ENCODE measurements at places on chromosomes 1 and 21.
A peak's percentile ranks its signal among the peaks of the same experiment; 100 is the strongest.

- H3K27ac ChIP-seq = no peak overlapping the region
- DNase-seq = no peak
- H3K4me1 ChIP-seq = no peaks in the 10 kb centered on the region
- H3K36me3 ChIP-seq = no peaks in the 10 kb centered on the region
- no peak overlapping the region for H3K4me3 ChIP-seq
These were observed 42.3 kb downstream of the STYXL2 start for GRCh38 chr1:167136191-167136614.

DNA sequence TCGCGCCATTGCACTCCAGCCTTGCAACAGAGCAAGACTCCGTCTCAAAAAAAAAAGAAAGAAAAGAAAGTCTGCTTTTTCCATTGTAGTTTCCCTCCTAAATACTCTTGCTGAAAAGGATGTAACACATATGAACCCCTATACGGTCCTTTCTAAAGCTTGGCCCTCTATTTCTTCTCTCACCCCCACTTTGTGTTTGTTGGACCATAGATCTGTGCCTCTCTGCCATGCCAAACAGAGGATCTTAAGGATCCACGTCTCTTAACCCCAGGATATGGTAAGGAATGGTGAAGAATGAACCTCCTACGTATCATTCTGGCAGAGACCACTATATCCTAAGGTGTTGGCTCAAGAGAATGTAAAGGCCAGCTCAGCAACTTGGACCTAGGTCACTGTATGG lies 18.7 kb upstream of the LAX1 start:
- H3K4me1 ChIP-seq = peaks cover 21% of the 10 kb centered on the region
- H3K4me3 ChIP-seq = no peak overlapping the region
- H3K36me3 ChIP-seq = peaks cover 1% of the 10 kb centered on the region
- H3K27ac ChIP-seq = no peak overlapping the region
- H3K27me3 ChIP-seq = no peaks in the 10 kb centered on the region
- DNase-seq = no peak

- H3K4me1 ChIP-seq = peaks cover 31% of the 10 kb centered on the region
- DNase-seq = no peak
- H3K27me3 ChIP-seq = no peaks in the 10 kb centered on the region
These were observed 6.8 kb downstream of the C1orf74 start for GRCh38 chr1:209777587-209777986.

DNA sequence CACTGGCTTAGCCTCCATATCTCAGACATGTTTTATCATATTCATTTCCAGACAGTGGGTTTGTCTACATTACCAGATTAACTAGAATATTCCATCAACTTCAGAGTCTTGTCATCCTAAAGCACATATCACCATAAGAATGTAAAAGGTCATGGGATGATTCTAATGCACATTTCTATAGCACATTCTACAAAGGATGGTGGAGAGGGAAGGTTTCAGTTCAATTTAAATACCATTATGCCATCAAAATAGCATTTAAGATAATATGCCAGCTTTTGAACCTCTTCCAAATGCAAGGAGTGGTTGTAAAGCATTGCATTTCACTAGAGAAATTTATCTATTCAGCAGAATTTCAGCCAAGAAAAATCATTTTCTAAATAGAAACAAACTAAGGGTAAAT lies 970.5 kb downstream of the TTLL7 start:
- no peak for DNase-seq
- H3K36me3 ChIP-seq = no peaks in the 10 kb centered on the region
- H3K4me3 ChIP-seq = no peak overlapping the region
- no peaks in the 10 kb centered on the region for H3K27me3 ChIP-seq
- H3K27ac ChIP-seq = no peak overlapping the region

DNA sequence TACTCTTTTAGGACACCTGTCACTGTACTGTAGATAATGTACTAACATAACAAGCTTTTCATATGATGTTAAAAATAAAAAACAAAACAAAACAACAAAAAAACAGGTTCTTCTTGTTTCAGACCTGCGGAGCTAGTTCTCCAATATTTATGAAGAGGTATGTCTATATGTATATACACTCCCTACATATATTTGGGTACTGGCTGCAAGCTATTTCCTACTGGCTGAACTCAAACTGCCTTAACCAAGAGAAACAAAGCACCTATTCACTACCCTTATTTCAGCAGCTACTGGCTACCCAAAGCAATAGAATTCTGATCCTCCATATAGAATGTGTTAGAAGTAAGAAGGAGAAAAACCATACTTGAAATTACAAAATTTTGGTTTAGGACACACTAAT lies 73.5 kb downstream of the ABL2 start:
- H3K4me3 ChIP-seq = no peak overlapping the region
- no peak for DNase-seq
- peaks cover 15% of the 10 kb centered on the region for H3K4me1 ChIP-seq
- no peaks in the 10 kb centered on the region for H3K36me3 ChIP-seq
- H3K27me3 ChIP-seq = no peaks in the 10 kb centered on the region

DNA sequence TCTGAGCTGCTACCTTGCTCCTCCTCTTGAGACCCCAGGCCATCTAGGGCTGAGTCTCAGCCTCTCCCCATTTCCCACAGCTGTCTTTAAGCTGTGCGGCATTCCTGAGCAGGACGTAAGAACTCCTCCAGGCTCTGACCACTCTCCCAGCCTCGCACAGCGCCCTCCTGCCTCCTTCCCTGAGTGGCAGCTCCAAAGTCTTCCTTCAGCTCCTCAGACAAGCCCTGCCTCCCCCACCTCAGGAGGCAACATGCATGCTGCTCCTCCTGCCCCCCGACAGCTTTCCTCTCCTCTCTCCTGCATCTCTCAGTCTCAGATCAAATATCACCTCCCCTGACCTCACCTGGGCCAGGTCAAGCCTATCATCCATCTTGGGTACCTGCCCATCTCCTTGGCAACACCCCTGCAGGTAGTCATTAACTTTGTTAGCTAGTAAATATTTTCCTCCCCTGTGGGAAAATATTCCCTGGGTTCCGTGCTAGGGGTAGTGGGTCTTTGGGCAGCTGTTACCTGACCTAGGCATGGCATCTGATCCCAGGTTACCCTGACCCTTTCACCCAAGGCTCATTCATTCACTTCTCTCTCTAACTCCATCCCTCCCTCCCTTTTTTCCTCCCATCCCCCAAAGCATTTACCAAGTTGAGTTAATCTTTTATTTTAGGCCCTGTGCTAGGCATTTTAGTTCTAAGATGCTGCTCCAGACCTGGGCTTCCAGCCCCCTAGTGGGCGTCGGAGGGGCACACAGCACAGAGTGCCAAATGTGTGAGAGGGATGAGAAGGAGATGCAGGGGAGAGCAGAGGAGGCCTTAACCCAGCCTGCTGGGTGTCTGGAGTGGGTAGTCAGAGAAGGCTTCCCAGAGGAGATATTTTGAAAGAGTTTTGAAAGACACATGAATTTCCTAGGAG lies 419.9 kb downstream of the PTPRU start:
- no peak overlapping the region for H3K27ac ChIP-seq
- H3K4me1 ChIP-seq = no peaks in the 10 kb centered on the region
- no peak overlapping the region for H3K4me3 ChIP-seq
- peaks cover 2% of the 10 kb centered on the region for H3K36me3 ChIP-seq
- no peak for DNase-seq

- H3K4me1 ChIP-seq = peaks cover 12% of the 10 kb centered on the region
- no peaks in the 10 kb centered on the region for H3K36me3 ChIP-seq
- H3K27ac ChIP-seq = no peak overlapping the region
- H3K27me3 ChIP-seq = no peaks in the 10 kb centered on the region
- DNase-seq = no peak
These were observed 65.3 kb downstream of the NIBAN1 start for GRCh38 chr1:184909019-184909418.

DNA sequence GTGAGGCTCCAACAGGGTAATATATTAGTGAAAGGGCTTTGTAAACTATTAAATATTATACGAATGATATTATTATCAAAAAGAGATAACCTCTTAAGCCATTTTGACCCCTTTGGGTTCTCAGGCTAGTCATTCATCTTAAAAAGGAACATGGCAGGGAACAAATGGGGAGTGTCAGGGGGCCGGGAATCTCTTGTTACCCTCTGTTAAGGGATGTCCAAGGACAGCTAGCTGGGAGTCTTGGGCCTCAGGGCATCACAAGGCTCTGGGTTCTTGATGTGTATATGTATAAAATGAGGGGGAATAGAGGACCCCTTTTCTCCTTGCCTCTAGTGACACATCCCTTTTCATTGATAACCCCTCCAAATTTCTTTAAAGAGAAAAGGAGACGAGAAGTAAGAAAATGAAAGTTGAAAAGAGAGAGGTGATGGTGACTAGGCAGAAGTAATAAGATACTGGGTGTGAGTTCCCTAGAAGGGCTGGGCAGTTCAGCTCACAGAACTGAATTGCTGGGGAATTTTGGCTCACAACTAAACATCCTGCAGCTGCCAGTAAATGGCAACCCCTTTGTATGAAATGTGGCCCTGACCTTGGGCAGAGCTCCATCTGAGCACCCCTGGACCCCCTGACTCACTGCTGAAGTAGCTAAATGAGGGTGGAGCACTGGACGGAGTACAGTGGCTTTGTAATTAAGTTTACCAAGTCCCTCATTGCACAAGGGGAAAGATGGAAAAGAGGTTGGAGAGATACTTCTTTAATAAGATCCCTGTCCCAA lies 20.0 kb upstream of the ZNF326 start:
- no peak overlapping the region for H3K4me3 ChIP-seq
- DNase-seq = no peak
- H3K4me1 ChIP-seq = no peaks in the 10 kb centered on the region
- no peaks in the 10 kb centered on the region for H3K36me3 ChIP-seq
- no peak overlapping the region for H3K27ac ChIP-seq

GRCh38 chr1:54987919-54988705 lies 7.7 kb downstream of the TMEM61 start:
- H3K36me3 ChIP-seq = no peaks in the 10 kb centered on the region
- no peak for DNase-seq
- no peak overlapping the region for H3K4me3 ChIP-seq
- H3K27me3 ChIP-seq = peaks cover 4% of the 10 kb centered on the region
- H3K27ac ChIP-seq = no peak overlapping the region
- H3K4me1 ChIP-seq = no peaks in the 10 kb centered on the region

GRCh38 chr1:243968413-243968812 lies 82.7 kb upstream of the ZBTB18 start:
- no peak overlapping the region for H3K4me3 ChIP-seq
- no peaks in the 10 kb centered on the region for H3K36me3 ChIP-seq
- H3K27me3 ChIP-seq = peaks cover 3% of the 10 kb centered on the region
- H3K4me1 ChIP-seq = no peaks in the 10 kb centered on the region
- H3K27ac ChIP-seq = no peak overlapping the region
- DNase-seq = no peak

GRCh38 chr1:46288485-46289133 lies 14.8 kb downstream of the LRRC41 start:
- H3K4me3 ChIP-seq = no peak overlapping the region
- H3K36me3 ChIP-seq = peaks cover 32% of the 10 kb centered on the region
- no peak for DNase-seq
- peaks cover 10% of the 10 kb centered on the region for H3K4me1 ChIP-seq
- H3K27ac ChIP-seq = peak overlapping the region; percentile 15

- peak overlapping the region; percentile 36 for H3K4me3 ChIP-seq
- peaks cover 27% of the 10 kb centered on the region for H3K4me1 ChIP-seq
- H3K36me3 ChIP-seq = peaks cover 3% of the 10 kb centered on the region
- no peak for DNase-seq
- H3K27ac ChIP-seq = no peak overlapping the region
These were observed 624 bp downstream of the RIPK4 start for GRCh38 chr21:41765973-41766882.

DNA sequence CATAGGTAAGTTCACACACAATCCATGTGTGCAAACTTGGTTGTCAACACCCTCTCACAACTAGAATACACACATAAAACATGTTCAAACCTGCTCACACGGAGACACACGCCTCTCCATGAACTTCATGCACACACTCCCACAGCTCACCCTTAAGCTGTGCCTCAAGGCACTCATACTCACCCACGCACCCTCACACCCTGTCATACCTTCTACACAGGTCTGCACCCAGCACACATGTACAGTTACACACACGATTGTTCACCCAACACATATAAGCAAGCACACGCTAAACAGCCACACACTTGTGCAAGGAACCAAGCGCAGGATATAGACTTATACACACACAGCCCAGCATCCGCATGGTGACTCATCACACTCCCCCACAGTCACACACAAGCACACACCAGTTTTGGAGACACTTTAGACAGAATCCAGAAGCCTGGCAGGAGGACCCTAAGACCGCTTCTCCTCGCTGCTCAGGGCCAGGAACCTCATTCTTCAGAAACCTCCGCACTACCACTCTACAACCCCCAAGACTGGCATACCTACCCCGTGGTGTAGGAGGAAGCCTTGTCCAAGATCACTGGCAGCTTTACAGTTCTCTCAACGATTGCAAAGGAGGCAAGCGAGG lies 58.7 kb upstream of the ZC3H12A start:
- H3K4me1 ChIP-seq = no peaks in the 10 kb centered on the region
- H3K27ac ChIP-seq = no peak overlapping the region
- peaks cover 3% of the 10 kb centered on the region for H3K36me3 ChIP-seq
- no peak overlapping the region for H3K4me3 ChIP-seq
- H3K27me3 ChIP-seq = peaks cover 3% of the 10 kb centered on the region
- DNase-seq = no peak

DNA sequence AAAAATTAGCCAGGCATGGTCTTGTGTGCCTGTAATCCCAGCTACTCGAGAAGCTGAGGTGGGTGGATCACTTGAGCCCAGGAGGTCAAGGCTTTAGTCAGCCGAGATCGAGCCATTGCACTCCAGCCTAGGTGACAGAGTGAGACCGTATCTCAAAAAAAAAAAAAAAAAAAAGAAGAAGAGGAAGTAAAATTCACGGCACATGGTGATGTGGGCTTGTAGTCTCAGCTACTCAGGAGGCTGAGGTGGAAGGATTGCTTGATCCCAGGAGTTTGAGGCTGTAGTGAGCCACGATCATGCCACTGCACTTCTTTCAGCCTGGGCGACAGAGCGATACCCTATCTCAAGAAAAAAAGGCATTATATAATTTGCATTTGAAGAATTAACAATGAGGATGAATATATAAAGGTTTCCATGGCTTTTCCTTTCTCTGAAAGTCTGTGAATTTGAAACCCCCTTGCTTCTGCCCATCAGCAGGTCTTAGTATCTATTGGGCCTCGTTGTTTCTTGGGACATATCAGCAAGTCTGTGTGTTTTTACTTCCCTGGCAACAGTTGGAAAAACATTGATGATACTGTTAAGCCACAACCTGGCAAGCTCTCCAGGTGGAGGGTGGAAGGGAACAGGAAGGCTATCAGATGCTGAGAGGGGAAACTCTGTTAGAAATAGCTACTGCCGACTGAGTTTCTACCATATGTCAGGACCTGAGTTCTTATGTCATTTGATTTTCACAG lies 4.6 kb upstream of the PLA2G2D start:
- H3K4me3 ChIP-seq = no peak overlapping the region
- no peak overlapping the region for H3K27ac ChIP-seq
- no peak for DNase-seq
- H3K4me1 ChIP-seq = peaks cover 13% of the 10 kb centered on the region
- peaks cover 7% of the 10 kb centered on the region for H3K27me3 ChIP-seq

GRCh38 chr1:10347109-10347508 lies 51.8 kb upstream of the PGD start:
- peaks cover 7% of the 10 kb centered on the region for H3K4me1 ChIP-seq
- H3K36me3 ChIP-seq = peaks cover 4% of the 10 kb centered on the region
- H3K27ac ChIP-seq = no peak overlapping the region
- no peak overlapping the region for H3K4me3 ChIP-seq
- H3K27me3 ChIP-seq = no peaks in the 10 kb centered on the region

GRCh38 chr1:109298666-109299557 lies 7.9 kb downstream of the MYBPHL start:
- no peak overlapping the region for H3K4me3 ChIP-seq
- H3K36me3 ChIP-seq = no peaks in the 10 kb centered on the region
- peak; percentile 18 for DNase-seq
- no peak overlapping the region for H3K27ac ChIP-seq
- H3K4me1 ChIP-seq = peaks cover 2% of the 10 kb centered on the region
- H3K27me3 ChIP-seq = peaks cover 13% of the 10 kb centered on the region
